ENCODE measurements at places on chromosomes 12 and 14.

DNA sequence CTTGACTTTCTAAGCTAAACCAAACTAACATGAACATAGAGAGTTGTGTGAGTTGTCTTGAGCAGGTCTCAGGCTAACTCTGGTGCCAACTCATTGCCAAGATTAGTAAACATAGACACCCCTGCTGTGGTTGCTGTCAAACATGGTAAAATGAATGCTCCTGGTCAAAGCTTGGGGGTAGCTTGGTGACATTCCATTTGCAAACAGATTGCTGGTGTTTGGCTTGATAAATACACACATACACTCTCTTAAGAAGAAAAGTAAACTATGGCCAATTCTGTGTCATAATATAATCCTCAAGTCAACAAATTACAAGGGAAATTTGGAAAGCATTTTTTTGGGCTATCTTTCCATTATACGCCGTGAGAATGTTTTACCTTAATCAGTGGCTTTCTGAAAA lies 386.4 kb upstream of the PDE3A start:
- DNase-seq: no peak

GRCh38 chr12:117155278-117156060 lies 34.8 kb downstream of the FBXO21 start:
- DNase-seq: no peak

DNA sequence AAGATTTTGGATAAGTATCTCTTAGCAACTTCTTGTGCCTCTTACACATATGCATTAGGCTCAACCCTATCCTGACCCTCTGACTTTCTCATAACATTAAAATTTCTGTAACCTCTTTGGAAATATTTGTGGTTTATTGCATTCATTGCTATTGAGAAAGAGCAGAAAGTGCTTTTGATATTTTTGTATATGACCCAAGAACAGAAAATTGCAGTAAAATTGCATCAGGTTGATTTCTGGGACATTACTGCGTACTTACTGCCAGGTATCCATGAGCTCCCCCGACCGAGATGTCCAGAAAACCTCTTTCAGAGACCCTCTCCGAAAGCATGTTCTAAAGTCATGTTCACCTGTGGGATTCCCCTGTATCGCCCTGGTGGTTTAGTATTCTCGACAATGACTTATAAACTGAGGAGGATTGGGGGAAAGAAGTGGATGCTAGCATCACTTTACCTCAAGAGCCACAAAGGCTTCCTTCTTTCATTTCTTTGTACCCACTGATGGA lies 14.5 kb upstream of the IL22 start:
- DNase-seq: peak; percentile 40

GRCh38 chr12:125305231-125305630 lies 240.0 kb downstream of the AACS start:
- DNase-seq: no peak

- DNase-seq: peak; percentile 50
These were observed 427.5 kb downstream of the SNAPC1 start for GRCh38 chr14:62189698-62190097.

DNA sequence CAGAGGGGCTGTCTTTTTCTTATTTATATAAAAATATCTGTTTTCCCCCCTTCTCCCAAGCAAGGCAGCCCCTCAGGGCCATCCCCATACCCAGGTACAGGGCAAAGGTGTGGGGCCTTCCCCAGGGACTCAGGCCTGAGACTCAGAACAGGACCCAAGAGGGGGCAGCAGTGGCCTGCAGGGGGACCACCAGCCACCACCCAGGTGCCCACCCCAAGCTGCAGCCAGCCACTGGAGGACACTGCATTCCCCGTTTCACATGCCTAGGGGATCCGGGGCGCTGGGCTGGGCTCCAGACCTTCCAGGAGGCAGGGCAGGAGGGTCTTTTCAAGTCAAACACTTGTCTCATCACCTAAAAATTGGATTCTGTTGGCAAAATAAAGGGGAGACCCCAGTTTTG lies 83.3 kb downstream of the SCARB1 start:
- DNase-seq: no peak
